H54 (cell line): ENCODE measurements at places on chromosomes 2 and 18.

GRCh38 chr18:43587538-43588153, 310.4 kb upstream of the SYT4 start:
- DNase-seq: no peak

- DNase-seq: no peak
Measured at GRCh38 chr2:112646102-112646719, 472 bp downstream of the SLC20A1 start.

DNA sequence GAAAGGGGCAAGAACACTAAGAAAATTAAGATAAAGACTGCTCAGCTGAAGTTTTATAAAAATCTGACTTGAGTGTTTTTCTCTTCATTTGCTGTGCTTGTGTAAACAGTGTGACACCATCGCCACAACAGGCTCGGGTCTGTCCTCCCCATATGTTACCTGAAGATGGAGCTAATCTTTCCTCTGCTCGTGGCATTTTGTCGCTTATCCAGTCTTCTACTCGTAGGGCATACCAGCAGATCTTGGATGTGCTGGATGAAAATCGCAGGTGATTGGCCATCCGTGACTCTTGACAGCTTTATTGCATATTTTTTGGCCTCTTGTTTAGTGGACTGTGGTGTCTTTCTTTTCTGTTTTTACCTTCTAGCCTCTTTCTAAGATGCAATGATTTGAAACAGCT, 22.1 kb downstream of the MFF start:
- DNase-seq: no peak

DNA sequence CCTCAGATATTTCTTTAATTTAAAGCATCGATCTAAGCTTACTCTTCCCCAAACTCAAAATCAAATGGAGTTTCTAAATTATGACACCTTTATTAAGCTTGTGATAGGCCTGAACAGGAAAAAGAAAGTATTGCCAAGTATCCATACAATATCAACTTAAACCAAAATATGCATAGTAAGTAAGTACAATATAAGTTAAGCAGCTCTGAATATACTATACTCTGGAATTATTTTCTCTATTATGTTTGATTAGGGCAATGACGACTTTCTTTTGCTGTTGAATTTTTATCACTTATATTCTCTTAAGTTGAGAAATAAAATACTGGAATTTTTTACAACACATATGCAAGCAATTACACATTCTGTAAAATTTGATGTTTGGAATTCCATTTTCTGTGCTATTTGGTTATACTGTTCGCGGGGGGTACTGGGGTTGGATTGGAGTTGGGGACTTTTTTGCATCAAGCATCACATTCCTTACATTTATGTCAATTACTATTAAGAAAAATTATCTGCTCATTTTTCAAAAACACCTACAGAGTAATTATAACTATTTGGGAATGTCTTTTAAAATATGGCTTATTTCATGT, 2.2 kb downstream of the COL5A2 start:
- DNase-seq: no peak

GRCh38 chr2:31163011-31163539, 24.8 kb upstream of the GALNT14 start:
- DNase-seq: no peak

DNA sequence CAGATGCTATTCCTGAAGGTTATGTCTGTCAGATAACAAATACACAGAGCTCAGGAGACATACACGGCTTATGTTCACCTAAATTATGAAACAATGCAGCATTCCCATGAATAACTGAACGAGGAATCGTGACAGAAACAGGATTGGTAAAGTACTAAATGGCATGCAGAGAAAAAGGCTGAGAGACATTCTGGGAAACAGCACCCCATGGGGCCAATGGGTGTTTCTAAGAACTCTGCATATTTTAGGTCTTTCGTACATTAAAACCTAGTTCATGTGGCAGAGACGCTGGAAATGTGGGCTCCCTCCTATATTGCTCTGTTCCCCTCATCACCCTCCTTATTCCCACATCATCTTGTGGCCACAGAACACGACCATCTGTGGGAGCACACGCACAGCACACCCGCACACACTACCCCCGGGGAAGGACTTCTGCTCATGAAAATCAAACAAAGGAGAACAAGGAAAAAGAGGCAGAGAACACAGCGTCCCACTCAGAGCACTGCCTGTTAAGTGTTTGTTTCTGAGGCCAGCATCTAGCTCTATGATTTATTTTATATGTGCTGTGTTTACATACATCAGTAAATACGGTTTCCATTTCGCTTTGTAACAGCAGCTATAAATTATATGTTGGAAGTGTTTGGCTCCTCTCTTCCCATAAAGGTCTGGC, 143.6 kb downstream of the AFF3 start:
- no peak for DNase-seq

- DNase-seq: no peak
Measured at GRCh38 chr2:64987956-64988419, 1.2 kb upstream of the SLC1A4 start.

DNA sequence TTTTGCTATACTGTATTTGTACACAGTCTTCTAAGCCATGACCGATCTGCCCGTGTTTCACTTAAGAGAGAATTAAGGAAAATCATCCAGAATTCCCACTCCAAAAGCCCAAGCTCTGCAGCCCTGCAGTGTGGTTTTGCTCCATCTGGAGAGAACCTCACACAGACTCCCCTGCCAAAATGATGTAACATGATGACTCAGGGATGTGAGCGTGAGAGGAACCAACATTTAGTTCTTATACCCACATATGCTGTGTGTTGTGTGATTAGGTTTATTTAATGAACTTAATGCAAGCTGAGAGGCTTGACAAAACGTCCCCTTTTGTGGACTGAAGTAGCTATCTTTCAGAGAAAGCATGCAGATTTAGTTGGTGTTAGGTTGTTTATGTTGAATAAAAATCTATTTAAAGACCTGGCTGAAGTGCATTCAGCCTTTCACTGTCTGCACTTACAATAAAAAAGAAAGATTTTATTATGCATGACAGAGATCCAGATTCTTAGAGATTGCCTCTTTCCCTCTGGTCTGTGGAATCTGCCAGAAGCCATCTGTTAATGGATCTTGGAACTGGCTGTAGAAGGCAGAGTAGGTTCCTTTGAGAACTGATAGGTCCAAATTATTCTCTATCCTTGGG, 6.3 kb downstream of the RAB12 start:
- DNase-seq: peak; percentile 83

GRCh38 chr2:240437861-240438809, 2.7 kb downstream of the GPC1 start:
- peak; percentile 90 for DNase-seq

- no peak for DNase-seq
Measured at GRCh38 chr2:111068435-111069058, 52.2 kb upstream of the BCL2L11 start.

DNA sequence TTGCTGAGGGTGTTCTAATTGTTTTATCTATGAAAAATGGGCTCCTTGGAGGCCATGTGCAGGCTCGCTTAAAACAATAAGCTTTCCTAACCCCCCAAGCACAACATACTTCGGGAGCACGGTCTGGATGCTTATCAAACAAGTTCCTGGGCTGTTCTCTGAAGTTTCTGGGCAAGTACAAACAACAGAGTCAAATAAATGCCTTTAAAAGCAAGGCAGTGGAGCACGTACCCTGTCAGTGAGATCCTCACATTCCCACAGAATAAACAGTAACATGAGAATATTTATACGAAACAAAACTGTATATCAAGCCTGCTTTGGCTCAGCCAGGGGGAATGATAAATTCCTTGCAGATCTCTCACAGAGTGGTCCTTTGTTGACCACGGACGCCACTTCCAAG, 44.8 kb downstream of the FTCDNL1 start:
- DNase-seq: no peak

DNA sequence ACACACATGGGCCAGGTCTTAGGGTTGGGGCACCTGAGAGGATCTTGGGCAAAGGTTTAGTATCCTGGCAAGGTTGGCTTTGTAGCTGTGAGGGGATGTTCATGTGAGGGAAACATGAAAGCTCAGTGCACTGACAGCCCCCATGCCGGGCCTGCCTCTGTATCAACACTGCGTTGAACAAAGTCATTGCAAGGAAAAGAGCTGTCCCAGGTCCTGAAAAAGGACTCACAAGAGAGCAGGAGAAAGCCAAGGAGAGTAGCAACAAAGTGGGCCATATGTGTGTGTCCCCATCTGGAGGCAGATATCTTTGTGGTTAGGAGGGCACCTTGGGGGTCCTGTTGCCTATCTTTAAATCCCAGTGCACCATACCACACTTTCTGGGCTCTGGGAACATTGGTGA, 237.8 kb upstream of the THSD7B start:
- no peak for DNase-seq

- DNase-seq: no peak
Measured at GRCh38 chr18:80163183-80163582, 54.1 kb downstream of the ADNP2 start.

- no peak for DNase-seq
Measured at GRCh38 chr2:449246-450067, 161.6 kb upstream of the ALKAL2 start.
